ENCODE measurements at places on chromosomes 12 and 14.

DNA sequence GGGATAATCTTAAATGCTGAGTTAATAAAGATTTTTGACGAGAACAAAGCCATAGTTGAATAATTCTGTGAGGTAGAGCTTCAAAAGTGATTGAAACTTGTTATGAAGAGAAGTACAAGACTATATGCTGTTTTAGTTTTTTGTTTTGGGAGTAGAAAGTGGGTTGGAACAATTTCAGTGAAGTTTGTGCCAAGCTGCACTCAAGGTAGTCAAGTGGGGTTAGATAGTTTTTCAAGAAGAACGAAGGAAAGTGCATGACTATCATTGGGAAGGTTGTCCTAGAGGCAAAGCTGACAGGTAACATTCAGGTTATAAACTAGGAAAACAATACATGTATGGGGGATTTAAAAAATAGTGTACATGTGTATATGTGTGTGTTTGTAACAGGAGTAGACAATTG lies 16.2 kb downstream of the FUT8 start:
- no peak for DNase-seq

- no peak for DNase-seq
Measured at GRCh38 chr14:99674776-99675381, 9.2 kb upstream of the CYP46A1 start.

- DNase-seq, result no peak
Measured at GRCh38 chr14:83470466-83470865, 1936.8 kb upstream of the SEL1L start.

- DNase-seq, result no peak
Measured at GRCh38 chr14:37992499-37992898, 215.2 kb upstream of the SSTR1 start.

DNA sequence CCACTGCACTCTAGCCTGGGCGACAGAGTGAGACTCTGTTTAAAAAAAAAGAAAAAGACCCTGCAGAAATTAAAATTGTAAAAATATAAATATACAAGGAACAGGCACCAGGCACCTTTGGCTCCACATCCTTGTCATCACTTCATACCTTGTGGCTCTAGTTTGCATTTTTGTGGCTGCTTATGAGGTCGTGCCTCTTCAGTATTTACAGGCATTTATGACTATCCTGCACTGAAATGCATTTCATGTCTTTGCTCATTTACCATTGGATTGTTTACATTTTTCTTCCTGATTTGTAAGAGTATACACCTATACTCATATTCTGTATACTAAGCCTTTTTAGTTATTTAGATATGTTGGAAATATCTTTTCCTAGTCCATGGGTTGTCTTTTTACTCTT lies 20.1 kb downstream of the BICD1 start:
- DNase-seq, result no peak

DNA sequence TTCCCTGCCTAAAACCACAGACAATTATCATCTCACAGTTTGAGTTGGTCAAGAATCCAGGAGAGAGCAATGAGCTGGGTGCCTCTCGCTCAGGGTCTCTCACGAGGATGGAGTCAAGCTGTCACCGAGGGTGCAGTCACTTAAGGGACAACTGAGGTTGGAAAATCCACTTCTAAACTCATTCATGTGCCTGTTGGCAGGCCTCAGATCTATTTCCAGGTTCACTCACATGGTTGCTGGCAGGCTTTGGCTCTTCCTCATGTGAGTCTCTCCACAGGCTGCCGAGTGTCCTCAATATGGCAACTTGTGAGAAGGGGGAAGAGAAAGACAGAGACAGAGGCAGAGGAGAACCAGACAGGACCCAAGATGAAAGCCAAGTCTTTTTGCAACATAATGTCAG lies 10.5 kb upstream of the OR10P1 start:
- DNase-seq, result no peak

Data from SJSA1 (cell line).